NCI-H2107 (cell line): ENCODE measurements at places on chromosomes 11 and 22.

- DNase-seq, result peak; percentile 29
Measured at GRCh38 chr22:43923631-43924464, at the start of gene PNPLA3. Gene PNPLA3, plus strand, starts transcription at chr22:43923805. Its CDS starts 107 bp downstream, at chr22:43923912.

- DNase-seq, result no peak
Measured at GRCh38 chr11:128585498-128586238, 1.7 kb downstream of the ETS1 start.

DNA sequence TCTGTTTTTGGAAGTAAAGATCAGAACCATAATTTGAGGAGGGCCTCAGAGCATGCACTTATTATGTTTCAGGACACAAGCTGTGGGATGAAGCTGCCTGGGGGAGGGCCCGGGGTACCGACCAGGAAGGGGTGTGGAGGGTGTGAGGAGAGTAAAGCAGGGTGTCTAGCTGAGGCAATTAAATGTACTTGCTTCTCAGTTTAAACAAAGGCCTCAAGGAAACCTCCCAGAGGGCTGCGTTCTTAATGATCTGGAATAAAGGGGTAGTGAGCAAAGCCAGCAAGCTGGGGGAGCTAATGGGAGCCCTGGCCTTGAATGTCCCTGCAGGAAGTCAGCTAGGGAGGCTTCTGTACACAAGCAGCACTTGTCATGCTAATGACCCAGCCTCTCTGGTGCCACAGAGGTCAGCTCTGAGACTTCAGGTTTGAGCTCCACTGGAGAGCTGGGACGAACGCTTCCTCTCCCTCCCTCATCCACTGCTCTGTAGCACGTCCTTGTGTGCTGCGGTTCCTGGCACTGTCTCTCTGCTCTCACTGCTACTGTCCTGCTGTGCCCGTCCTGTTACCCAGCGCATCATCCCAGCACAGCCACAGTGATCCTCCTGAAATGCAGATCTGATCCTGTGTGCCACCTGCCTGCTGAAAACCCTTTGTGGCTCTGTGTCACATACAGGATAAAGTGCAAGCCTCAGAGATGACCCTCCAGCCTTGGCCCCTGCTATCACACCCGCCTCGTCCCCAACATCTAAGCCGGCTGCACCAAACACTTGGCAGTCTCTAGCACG lies 159.7 kb downstream of the DBX1 start:
- DNase-seq, result peak; percentile 42

GRCh38 chr11:62555464-62556107 lies 9.0 kb upstream of the AHNAK start:
- DNase-seq, result no peak

- DNase-seq, result no peak
Measured at GRCh38 chr11:69787906-69788305, 12.8 kb upstream of the FGF4 start.
